ENCODE measurements at places on chromosomes 6 and 20.

DNA sequence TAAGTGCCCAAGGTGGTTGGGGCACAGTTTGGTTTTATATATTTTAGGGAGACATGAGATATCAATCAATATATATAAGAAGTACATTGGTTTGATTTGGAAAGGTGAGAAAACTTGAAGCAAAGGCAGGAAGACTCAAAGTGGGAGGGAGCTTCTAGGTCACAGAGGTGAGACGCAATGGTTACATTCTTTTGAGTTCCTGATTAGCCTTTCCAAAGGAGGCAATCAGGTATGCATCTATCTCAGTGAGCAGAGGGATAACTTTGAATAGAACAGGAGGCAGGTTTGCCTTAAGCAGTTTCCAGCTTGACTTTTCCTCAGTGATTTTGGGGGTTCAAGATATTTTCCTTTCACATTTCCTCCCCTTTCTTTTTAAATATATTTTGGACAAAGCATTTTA lies 58.0 kb upstream of the SLC35F1 start:
- no peak for DNase-seq

DNA sequence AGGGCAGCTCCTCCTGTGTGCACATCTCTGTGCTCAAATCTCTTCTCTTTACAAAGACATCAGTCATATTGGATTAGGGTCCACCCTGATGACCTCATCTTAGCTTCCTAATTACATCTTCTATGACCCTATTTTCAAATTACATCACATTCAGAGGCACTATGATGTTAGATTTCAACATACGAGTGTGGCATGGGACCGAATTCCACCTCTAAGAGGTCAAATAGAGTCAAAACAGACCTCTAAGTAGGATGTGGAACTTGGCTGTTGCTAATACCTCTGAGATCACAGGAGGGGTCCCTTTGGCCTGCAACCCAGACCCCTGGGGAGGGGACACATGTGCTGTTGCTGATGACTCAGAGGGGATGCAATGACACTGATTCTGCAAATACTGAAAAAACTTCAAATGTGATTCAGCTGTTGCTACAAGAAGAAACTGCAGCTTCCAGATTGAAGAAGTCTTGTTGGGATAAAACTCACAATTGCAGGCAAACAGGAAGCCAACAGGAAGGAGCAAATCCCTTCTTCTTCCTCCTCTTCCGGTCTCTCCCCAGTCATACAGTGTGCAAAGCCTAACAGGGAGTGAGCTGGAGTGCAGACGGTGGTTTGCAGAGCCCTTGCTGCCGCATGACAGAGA lies 216.2 kb downstream of the MYLK4 start:
- DNase-seq: no peak

DNA sequence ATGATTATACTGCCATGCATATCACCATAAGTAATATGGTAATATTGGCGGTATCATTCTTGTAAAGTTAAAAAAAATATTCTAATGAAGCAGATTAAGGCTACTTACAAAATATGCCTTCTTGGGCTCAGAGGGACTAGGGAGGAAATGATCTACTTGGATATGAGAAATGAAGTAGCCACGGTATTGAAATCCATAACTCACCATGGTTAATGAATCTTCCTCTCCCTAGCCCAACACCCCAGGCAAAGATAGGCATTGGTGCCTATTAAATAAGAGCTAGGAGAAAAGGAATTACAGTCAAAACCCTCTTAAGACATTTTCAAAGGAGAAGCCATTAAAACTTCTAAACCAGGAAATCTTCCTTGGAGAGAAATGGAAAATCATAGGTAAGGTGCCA lies 280.5 kb downstream of the TFAP2B start:
- no peak for DNase-seq

GRCh38 chr6:39812853-39813533 lies 20.8 kb downstream of the DAAM2 start:
- DNase-seq: no peak

GRCh38 chr6:125924169-125924568 lies 32.4 kb upstream of the HINT3 start:
- DNase-seq: no peak

- no peak for DNase-seq
Observed at GRCh38 chr6:80988892-80989291, 763.6 kb downstream of the TENT5A start.

DNA sequence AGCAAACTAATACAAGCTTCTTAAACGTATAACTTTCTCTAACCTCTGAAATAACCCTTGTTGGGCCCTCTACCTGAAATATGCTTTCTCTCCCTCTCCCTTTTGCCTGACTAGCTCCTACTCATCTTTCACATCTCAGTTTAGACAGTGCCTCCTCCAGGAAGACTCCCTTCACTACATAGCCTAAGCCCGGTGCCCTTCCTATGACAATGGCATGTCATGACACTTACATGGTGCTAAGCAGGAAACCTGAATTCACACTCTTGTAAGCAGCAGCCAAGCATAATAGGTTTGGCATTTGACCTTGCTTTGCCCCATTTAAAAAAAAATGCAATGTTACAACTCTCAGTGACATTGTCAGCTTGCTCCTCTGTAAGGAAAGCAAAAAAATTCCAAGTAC lies 33.1 kb upstream of the FBXL4 start:
- DNase-seq: no peak

DNA sequence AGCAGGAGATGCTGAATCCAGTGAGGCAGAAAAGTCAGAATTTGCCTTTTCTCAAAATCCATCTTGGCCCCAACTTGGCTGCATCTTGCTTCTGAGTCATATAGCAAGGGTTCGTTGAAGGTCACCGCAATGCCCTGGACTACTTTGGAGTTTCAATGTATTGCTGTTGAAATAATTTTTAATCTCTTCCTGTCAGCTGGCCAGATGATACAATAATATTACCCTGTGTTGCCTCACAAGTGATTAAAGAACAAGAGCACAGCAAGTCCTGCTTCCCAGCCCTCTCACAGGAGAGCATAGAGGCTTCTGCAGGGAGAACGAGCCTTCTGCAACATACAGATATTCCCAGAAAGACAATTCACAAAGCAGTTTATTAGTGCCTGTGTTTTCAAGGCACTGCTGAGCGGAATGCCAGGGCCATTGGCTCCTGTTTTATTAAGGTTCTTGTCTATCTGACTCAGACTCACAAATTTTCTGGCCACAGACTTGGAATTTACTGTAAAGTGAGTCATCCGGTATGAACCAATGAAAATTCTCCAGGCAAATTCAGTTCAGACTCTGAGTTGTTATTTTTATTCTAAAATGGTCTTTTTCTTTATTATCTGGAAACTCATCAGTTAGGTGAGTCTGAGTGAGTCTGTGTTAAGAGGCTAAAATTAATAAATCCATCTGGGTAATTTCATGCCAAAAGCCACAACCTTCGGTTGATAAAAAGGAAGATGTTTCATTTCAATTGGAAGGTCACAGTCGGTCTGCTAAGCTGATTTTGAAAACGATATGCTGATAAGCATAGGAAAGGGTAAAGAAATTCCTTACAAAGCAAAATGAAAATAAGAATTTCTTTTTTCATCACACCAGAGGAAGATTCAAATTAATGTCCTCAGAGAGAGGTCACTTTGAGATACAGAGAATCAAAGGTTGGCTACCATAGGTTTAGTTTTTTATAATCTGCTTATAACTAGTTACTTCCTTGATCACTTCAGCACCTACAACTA lies 289.4 kb upstream of the STXBP5 start:
- DNase-seq: no peak

DNA sequence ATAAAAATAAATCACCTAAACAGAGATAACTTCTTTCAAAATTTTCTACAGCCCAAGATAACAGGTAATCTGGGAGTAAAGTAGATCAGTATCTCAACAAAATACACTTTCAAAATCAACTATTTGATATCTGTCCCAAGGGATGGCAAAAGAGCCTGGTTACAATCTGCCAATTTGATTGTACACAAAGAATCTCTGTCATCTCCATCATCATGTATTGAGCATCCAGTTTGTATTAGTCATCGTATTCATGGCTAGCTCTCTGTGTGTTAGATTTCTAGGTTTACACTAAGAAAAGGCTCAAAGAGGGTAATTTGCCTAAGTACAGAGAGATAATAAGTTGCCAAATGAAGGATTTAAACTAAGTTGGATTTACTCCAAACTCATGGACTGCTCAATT lies 329.0 kb upstream of the NRSN1 start:
- DNase-seq: no peak

DNA sequence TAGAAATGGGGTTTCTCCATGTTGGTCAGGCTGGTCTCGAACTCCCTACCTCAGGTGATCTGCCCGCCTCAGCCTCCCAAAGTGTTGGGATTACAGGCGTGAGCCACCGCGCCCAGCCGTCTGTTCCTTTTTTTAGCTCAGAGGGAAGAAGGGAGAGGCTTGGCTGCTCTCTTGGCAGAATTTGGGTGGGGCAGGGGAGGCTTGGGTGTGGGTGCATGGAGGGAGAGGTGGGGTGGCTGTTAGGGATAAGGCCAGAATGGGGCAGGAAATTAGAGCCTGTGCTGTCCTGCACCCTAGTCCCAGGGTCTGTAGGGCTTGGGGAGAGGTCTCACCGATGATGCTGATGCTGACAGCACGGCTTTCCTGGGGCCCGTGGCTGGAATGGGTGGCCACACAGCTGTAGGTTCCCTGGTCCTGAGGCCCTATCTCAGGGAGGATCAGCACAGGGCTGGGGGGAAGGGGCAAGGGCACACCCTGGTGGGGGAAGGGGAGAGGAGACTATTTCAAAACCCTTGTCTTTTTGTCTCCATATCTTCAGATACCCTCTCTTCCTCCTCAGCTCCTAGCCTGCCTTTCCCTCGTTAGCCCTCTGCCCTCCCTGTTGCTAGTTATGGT lies 2.0 kb downstream of the AGER start:
- no peak for DNase-seq

GRCh38 chr20:57792386-57793080 lies 82.7 kb upstream of the PMEPA1 start:
- no peak for DNase-seq

GRCh38 chr6:2823104-2823850 lies 18.4 kb downstream of the SERPINB1 start:
- DNase-seq: no peak

- DNase-seq: no peak
Observed at GRCh38 chr6:106572875-106573585, 56.3 kb downstream of the RTN4IP1 start.

- no peak for DNase-seq
Observed at GRCh38 chr6:66189915-66190314, 482.9 kb upstream of the EYS start.

DNA sequence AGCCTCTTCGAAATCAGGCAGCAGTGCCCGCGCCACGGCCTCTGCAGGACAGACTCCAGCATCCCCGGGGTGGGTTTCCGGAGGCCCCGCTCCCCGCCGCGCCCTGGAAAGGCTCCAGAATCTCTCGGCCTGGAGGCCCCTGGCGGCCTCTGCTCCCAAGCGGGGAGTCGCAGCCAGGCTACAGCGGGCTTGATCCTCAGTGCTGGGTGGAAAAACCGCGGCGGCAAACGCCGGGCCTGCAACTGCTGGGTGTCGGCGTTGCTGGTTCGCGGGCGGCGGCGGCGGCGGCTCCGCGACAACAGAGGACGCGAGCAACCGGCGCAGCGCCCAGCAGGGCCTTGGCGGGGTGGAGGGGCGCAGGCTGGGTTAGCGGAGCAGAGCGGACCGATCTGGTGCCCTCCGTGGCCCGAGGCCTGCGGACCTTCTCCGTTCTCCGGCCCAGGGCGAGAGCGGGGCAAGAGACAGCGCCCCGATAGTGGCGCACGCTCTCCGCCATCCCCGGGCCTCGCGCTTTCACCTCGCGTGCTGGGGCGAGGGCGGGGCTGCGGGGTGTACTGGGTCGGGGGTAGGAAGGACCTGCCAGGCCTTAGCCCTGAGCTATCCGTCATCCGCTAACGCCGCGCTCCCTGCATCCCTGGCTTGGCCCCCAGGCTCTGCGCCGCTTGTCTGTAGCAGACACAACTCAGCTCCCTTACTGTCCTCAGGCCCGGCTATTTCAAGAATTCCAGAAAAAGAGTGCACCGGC lies 3.4 kb upstream of the ZNF292 start:
- DNase-seq: peak; percentile 72

GRCh38 chr6:53440336-53440945 lies 91.7 kb upstream of the ELOVL5 start:
- DNase-seq: no peak

DNA sequence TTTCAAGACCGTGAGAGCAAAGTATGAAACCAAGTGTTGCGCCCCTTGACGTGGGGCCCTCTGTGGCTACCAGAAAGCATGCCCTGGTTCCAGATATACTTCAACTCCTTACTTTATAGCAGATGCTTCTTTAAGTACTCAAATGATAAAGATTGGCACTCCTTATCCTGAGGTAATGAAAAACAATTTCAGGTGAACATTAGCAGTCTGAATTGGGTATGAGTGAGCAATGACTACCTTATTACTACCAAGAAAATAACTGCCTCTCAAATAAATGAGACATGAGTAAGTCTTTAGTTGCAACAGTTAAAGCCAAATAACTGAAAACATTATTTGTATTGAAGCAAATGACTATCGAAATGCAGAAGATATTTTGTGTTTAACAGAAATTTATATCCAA lies 408.7 kb downstream of the MMUT start:
- no peak for DNase-seq

DNA sequence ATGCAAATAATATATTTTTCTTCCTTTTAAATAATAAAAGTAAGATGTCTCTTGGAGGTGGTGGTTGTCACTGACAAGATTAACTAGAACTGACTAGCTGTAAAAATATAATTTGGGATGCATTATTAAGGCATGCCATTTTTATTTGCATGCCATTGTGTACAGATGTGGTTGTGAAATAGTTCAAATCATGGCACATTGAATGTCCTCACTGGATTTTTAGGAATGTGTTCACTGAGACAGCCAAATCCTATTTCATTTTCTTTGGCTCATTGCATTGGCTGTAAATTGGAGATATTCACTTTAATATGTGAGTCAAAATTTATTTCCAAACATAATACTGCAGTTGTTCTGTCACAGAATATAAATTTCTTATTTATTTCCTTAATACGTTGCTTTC lies 62.3 kb downstream of the ESR1 start:
- DNase-seq: no peak

DNA sequence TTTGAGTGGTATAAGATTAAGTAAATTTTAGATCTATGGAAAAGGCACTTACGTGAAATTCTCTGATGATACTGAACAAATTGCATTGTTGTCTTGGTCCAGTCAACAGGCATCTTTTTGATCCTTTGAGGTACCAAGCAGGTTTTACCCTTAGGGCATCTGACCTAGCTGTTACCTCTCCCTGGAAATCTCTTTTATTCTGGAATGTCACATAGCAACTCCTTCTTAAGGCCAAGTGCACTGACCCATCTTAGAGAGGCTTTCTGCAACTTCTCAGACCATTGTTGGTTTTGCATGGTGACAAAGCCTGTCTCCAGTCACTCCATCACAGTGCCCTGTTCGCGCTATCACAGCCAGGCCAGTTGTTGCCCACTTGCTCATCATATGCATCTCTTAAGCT lies 42.0 kb downstream of the TPD52L1 start:
- no peak for DNase-seq

DNA sequence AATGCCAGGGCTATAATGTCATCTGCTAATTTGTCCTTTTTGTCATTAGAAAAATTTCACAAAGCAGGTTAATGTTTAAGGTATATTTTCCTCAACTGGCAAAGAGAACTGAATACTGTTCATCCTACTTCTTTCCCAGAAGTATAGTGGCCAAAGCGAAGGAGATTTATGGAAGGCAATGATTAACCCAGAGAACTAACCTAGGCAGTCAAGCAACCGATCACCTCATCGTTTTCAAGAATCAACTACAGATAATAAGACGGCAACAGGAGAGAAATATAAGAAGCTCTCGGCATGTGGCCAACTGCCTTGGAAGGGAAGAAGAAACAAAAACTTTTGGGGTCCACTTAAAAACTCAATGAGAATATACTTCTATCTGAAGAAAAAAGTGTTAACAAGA lies 38.2 kb downstream of the REV3L start:
- no peak for DNase-seq
